Left lung (tissue), 14 donors: ENCODE measurements at places on chromosomes 6 and 20. TPM values are rescaled to one million over a fixed set of nuclear protein-coding genes. Genes with fewer than 3 reads are reported as not detected.
A peak's percentile ranks its signal among the peaks of the same experiment; 100 is the strongest.

- no peak for DNase-seq
These were observed 109.3 kb downstream of the SMOC2 start for GRCh38 chr6:168550326-168550725.

DNA sequence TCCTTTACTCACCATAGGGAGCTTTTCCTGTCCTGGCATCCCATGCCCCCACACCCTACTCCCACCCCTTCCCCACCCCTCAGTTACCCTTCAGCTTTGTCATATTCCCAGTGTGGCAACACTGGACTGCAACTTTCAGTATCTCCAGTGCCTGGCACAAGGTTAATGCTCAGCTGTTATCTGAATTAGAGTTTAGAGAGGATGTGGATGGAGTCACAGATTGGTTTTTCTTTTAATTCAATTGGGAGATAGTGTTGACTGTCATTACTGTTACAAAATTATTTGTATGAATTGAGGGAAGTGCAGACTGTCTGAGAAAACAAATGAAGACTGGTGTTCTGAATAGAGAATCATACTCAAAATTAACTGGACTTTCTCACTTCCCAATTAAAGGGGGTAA lies 89.9 kb downstream of the TULP4 start:
- no peak for DNase-seq

- DNase-seq: no peak
These were observed 34.3 kb downstream of the HLA-DMB start for GRCh38 chr6:32906539-32906938.

DNA sequence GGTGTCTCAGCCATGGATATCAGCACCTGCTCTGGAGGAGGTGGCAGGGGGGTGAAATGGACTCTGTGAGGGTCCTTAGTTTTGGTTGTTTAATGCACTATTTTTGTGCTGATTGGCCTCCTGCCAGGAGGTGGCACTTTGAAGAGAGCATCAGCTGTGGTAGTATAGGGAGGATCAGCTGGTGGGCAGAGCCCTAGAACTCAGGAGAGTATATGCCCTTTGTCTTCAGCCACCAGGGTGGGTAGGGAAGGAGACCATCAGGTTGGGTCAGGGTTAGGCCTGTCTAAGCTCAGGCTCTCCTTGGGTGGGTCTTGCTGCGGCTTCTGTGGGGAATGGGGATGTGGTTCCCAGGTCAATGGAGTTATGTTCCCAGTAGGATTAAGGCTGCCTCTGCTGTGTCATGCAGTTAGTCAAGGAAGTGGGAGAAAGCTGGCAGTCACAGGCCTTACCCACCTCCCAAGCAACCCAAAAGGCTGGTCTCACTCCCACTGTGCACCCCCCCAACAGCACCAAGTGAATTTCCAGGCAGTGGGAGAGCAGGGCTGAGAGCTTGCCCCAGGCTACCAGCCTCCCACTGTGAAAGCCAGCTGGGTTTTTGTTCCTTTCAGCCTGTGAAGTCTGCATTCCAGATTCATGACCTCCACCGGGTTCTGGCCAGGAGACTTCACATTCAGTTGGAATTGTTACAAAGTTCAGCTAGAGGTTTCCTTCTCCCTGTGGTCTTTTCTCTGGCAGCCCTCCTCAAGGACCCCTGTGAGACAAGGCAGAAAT lies 5.7 kb upstream of the OSTM1 start:
- DNase-seq: no peak

DNA sequence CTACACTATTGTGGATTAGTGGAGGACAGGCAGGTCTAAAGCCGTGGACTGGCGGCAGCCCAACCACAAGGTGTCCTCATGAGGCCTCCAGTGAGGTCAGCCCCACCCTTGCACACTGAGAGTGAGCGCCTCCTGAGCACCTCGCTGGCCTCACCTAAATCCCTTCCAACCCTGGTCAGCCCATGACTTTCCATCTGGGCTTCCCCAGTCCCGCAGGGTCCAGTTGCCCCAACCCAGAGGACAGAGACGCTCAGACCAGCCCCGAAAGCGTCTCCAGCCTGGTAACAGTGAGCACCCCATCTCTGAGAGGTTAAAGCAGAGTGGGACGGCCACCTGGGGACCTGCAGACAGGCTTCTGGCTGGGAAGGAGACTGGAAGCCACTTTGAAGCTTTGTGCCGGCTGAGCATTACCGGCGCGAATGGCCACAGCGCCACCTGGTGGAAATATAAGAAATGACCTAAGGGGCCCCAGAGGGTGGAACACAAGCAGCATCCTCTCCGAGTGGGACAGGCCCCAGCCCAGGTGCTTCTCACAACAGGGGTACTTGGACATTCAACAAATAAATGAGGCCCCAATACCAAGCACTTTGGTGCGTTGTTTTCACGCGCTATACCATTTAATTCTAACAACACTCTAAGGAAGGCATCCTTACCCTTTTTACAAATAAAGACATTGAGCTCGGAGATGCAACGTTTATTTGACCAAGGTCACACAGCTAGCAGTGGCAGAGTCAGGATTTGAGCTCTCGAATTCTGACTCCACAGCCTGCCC lies 65.7 kb upstream of the TOP1 start:
- DNase-seq: peak; percentile 57

GRCh38 chr6:128899341-128900050 lies 16.6 kb downstream of the LAMA2 start:
- no peak for DNase-seq

GRCh38 chr6:87344731-87345130 lies at the start of gene C6orf163:
Gene C6orf163, plus strand, starts transcription at chr6:87344813. Its CDS starts 287 bp downstream, at chr6:87345100.
- no peak for DNase-seq

DNA sequence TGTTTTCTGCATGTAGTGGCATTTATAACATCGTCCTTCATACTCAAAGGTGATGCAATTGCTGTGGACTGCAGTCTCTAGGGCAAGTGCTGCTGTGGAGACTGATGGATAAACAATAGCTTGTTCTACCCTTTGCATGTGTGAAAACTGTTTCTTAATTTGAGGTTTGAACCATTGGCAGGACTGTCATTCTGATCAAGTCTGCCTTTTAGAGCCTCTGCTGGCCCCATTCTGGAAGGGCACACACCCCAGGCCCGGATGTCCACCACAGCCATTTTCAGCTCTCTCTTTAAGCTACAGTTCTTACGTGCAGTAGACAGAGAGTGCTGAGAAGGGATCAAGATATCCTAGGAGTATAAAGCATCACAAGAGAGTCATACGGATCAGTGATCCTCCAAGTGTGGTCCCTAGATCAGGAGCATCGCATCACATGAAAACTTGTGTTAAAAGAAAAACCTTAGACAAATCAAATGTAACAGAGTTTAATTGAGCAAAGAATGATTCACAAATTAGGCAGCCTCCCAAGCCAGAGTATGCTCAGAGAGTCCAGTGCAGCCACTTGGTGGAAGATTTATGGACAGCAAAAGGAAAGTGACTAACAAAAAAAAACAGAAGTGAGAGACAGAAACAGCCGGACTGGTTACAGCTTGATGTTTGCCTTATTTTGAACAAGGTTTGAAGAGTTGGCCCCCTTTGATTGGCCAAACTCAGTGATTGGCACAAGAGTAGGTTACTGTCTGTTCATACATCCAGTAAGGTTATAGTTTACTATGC lies 52.0 kb downstream of the FRK start:
- DNase-seq: peak; percentile 23

SLC32A1 gene
- polyA plus RNA-seq: not detected
